CD4-positive, alpha-beta T cell treated with Interleukin-4 for 4 hours (primary cell): ENCODE measurements at places on chromosomes 3 and 15.

DNA sequence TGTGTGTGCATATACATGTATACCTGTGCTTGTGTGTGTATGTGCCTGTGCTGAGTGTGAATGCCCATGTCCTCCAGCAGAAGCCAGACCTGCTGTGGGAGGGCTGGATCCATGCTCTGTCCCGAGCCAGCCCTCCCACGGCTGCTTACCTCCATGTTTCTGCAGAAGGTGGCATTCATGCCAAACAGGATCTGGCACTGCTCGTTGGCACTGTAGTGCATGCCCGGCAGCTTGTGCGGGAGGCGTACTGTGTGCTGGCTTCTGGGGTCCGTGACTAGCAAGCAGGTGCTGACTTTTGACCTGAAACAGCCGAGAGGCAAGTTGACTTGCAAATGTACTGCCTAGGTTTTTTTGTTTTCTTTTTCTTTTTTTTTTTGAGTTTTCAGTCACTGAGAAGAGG lies 189.3 kb downstream of the ADAMTS17 start:
- DNase-seq, result no peak

DNA sequence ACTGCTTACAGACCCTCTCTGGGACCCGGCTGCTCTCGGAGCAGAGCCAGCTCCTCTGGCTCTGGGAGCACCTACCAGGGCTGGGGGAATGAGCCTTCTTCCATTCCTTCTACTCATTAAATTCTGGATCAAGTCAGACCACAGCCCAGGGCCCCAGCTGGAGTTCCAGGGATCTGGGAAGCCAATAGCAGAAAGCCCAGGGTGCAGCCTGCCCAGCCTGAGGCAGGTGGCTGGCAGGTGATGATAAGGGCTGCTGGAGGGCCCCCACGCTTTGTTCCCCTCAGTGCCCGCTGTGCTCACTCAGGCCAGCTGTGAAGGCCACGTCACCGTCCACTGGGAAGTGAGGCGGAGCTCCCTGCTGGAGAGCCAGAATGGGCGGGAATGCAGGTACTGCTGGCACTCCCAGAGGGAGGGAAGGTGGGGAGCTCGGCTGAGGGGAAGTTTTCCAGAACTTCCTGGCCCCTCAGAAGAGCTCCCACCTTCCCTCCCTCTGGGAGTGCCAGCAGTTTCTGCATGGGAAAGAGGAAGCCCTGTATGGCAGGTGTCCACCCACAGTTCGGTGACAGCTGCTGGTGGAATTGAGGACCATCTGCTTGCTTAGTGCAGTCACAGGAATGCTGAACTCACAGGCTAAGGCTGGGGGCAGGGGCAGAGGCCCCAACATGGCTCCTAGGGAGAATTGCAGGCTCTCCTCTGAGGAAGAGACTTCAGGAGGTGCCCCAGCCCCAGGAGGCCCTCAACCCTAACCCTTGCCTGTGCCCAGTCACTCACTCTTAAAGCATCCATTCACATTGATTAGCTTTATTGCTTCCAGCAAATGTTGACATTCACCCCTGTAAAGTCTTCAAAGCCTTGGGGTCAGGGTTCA lies 12.6 kb upstream of the RTP3 start:
- no peak for DNase-seq

DNA sequence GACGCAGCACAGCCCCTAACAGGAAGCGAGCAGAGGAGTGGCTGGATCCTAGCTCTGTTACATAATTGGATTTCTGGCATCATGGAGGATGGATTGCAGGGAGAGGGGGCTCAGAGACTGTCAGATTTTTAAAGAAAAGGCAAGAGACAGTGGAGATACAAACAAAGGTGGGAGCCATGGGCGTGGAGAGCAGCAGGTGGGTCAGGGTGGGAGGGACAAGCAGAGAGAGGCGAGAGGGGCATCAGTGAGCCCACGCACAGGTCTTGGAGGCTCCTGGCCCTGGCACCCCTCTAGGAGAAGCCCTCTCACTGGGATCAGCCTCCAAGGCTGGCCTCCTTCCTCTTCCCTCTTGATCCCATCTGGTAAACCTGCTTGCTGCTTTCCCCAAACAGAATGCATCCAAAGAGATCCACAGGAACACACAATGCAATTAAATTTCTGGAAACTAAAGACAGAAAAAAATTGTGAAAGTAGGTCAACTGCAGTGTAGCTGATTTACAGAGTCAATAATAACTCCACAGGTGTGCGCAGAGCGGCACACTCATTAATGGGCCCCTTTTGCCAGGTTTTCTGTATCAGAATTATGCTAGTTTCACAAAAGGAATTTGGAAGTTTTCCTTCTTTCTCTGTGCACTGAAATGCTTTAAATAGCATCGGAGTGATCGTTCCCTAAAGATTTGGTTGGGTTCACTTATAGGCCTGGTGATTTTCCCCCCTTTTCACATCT lies 66.1 kb downstream of the LSM3 start:
- DNase-seq, result no peak

GRCh38 chr3:52763466-52763865 lies 7.3 kb downstream of the NEK4 start:
- no peak for DNase-seq

GRCh38 chr3:28935146-28935545 lies 345.7 kb upstream of the RBMS3 start:
- no peak for DNase-seq

DNA sequence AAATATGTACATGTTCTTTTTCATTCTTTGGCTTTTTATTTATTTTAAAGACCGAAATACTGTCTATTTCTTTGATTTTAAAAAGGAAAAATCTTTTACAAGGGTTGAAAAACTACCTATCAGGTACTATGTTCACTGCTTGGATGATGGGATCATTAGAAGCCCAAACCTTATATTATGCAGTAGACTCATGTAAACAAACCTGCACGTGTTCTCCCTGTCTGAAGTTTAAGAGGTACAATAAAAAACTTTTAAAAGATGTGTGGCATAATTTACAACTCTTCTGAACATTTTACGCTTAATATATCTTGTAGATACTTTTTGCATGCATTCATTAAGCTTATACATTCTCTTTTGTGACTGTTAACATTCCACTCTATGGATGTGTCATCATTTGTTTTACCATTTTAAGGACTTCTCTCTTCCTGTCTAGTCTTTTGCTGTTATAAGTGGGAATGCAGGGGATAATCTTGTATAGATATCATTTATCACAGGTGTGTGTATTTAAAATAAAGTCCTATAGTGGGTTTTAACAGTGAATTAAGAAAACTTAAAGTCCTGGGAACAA lies 6.2 kb downstream of the MGA start:
- no peak for DNase-seq

GRCh38 chr3:14352002-14352627 lies 50.3 kb upstream of the SLC6A6 start:
- DNase-seq, result no peak

DNA sequence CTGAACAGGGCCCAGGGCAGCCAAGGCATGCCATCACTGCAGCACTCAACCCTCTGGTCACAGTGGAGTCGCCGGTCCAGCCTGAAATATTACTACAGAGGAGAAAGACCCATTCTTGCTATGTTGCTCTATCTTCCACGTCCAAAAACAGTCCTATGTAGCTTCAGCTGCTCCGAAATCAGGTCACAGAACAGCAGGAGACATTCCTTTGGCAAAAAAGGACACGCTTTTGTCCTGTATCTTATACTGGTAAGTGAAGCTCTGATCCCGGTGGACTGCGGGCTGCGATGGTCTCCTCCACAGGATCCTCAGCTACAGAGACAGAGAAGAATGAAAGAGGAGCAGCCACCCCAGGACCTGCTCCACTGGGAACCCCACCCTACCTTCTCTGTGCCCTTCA lies 17.6 kb downstream of the ELP6 start:
- DNase-seq, result no peak

GRCh38 chr3:168876346-168877035 lies 780.8 kb upstream of the GOLIM4 start:
- DNase-seq, result no peak

- no peak for DNase-seq
Observed at GRCh38 chr3:119600732-119601131, 3.0 kb downstream of the PLA1A start.

GRCh38 chr3:42507761-42508335 lies 5.4 kb downstream of the VIPR1 start:
- no peak for DNase-seq

DNA sequence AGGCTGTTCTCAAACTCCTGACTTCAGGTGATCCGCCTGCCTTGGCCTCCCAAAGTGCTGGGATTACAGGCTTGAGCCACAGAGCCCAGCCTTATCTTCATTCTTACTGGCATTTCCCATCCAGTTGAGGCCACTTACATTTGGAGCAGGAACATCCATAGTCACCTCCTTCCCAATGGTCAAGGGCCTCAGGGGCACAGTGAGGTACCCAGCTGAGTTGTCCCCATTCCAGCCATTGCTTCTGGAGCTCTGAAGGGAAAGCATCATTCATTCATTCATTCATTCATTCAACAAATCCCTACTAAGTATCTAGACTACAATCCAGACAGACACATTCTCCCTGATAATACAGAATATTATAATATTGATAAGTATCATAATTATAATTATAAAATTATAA lies 12.2 kb downstream of the PLA2G4D start:
- no peak for DNase-seq

- DNase-seq, result no peak
Observed at GRCh38 chr3:126621627-126622345, 33.1 kb downstream of the TXNRD3 start.

GRCh38 chr3:12286504-12286903 lies 2.4 kb upstream of the PPARG start:
- no peak for DNase-seq

GRCh38 chr15:98753726-98754656 lies 105.7 kb downstream of the IGF1R start:
- DNase-seq, result no peak

- no peak for DNase-seq
Observed at GRCh38 chr3:107942951-107943749, 147.7 kb downstream of the CD47 start.

DNA sequence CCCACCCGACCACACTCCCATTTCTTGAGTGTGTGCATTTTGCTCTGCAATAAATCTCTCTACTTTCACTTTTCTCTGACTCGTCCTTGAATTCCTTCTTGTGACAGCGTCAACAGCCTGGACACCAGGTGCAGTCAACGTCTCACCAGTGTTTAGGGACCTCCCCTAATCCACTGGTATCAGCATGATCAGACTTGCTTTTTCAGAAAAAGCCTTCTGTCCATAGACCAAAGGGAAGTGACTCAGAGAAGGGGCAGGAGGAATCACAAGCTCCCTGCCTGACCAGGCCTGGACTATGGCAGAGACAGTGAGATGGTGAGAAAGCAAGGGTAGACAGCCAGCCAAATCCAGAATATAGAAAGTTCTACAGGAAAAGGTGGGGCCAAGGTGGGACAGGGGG lies 15.5 kb downstream of the CCR5 start:
- no peak for DNase-seq

- DNase-seq, result no peak
Observed at GRCh38 chr3:140899363-140899762, 42.3 kb upstream of the SLC25A36 start.

- DNase-seq, result no peak
Observed at GRCh38 chr3:72615776-72616175, 232.5 kb downstream of the SHQ1 start.

GRCh38 chr3:143850877-143851276 lies 2.6 kb upstream of the SLC9A9 start:
- DNase-seq, result no peak

DNA sequence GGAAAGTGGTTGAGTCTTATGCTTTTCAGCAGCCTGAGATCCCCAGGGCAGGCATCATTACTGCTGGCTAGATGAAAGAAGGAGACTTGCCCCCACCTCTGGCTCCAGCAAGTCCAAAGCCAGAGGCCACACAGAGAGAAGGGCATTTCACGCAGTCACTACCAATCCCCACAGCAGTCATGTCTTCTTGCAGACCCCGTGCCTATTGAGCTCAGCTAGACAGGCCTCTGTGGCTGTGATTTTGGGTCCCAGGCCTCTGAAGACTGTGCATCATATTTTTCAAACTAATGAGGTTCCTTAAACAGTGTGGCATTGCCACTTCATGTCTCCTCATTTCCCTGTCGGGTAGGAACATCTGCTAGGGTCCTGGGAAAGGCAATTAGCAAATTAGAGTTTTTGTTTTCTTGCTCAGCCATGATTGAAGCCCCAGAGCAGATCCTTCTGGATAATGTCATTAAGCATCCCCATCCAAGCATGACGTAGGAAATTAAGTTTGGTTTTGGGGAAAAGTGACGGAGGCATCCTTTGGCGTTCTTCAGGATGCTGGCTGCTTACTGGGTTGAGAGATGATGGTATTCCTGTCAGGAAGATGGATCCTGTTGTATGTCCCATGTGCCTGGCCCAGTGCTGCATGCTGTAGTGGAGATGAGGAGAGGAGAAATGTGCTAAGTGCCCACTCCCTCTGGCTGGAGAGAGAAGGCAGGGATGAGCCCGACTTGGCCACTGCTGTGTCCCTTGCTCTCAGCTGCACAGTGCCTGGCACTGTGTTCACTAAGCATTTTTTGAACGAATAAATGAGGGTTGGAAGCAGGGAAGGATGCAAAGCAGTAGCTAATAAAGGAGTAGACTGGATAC lies 7.0 kb downstream of the SPSB4 start:
- no peak for DNase-seq

GRCh38 chr3:148332509-148332908 lies 365.2 kb upstream of the AGTR1 start:
- no peak for DNase-seq
